ENCODE measurements at places on chromosomes 6 and 20.

- no peak for DNase-seq
These were observed 4.2 kb upstream of the PHIP start for GRCh38 chr6:79082304-79082703.

GRCh38 chr6:125886021-125886420 is 70.5 kb upstream of the HINT3 start:
- DNase-seq = no peak

- no peak for DNase-seq
These were observed 15.5 kb downstream of the TMEM63B start for GRCh38 chr6:44142835-44143234.

DNA sequence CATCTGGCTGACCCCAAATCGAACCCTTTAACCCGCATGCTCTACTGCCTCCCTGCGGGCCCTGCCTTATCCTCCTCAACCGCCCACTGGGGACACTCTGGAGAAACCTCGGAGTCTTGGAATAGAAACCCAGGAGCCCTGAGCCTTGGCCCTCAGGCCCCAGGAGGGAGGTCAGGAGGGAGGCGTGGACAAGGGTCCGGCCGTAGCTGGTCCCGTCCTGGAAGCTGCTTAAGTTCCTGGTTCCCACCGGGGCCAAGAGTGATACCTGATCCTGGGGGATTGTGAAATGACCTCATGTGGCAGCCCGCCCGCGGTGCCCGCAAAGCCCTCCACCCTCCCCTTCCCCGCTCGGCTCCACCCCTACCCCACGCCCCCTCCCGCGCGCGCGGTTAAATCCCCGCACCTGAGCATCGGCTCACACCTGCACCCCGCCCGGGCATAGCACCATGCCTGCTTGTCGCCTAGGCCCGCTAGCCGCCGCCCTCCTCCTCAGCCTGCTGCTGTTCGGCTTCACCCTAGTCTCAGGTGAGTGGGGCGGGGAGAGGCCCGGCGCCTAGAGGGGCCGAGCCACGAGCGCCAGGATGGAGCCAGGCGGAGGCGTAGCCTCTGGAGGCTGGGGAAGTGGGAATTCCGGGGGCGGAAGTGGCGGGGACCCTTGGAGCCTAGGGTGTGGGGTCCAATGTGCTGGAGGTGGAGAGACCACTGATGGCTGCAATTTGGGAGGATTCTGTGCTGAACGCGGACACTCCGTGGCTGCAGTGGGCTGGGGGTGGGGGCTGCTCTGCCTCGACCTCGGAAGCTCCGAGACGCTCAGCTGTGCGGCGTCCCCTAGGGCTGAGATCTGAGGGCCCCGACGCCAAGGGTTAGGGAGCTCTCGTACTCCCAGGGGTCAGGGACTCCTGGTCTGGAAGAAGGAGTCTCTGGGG is at the start of gene WFDC2:
WFDC2 (plus strand) TSS at position 418 of the 926 bp plus-strand sequence; CDS start at position 447, 29 bp downstream.
- DNase-seq = no peak

DNA sequence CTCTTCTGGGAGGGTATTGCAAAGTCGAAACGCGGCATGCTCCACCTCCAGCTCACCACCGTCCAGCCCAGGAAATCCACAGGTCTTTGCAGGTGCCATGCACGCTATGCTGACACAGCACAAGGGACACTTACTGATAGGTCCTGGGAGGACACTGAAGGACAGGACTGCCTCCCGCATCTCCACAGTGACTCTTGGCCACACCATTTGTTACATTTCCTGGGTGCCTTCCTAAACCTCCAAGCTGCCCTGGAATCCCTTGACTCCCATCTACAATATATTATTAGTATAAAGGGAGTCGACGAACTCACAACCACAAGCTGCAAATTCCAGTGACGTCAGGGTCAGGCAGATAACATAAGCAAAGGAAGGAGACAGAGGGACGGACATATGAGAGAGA is 106.9 kb downstream of the JPH2 start:
- no peak for DNase-seq

DNA sequence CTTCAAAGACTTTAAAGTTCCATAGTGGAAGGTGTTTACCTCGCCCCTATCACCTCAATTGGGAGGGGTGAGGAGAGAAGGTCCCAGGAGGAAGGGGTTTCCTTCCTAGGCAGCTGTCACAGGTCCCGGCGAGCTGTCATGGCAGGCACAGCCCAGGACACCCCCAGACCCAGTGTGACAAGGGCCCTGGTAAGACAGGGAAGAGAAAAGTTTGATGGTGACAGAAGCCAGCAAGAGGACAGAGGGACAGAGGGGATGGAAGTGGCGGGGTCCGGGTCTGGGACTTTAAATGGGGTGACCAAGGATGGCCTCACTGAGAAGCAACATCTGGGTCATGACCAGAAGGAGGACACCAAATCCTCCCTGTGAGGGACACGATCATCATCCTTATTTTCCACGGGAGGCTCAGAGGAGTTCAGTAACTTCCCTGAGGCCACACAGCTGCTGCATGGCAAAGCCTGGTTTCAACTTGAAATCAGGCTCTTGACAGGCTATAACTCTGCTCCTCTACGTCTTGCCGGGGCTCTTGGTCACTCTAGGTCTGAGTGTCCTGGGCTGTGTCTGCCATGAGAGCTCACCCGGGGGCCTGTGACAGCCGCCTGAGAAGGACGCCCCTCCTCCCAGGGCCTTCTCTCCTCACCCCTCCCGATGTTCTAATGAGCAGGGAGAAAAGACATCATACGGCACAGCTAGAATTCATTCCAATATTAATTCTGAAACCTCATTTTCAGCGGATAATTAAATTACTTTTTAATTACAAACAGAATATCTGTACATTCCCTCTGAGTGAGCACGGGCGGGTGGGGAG is 222.2 kb downstream of the PREX1 start:
- DNase-seq = no peak

DNA sequence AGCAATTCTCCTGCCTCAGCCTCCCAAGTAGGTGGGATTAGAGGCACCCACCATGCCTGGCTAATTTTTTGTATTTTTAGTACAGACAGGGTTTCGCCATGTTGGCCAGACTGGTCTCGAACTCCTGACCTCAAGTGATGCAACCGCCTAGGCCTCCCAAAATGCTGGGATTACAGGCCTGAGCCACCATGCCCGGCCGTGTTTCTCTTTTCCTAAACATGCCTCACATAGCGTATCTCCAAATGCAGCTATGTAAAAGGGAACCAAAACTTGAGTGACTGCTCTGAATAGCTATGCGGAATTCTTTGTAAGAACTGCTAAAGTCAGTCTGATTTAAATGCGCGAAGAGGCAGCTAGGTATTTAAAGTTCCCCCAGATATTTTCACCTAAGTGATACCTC is 20.5 kb downstream of the BPIFA2 start:
- no peak for DNase-seq

- DNase-seq = no peak
These were observed 26.5 kb downstream of the CYB5R4 start for GRCh38 chr6:83885984-83886383.

DNA sequence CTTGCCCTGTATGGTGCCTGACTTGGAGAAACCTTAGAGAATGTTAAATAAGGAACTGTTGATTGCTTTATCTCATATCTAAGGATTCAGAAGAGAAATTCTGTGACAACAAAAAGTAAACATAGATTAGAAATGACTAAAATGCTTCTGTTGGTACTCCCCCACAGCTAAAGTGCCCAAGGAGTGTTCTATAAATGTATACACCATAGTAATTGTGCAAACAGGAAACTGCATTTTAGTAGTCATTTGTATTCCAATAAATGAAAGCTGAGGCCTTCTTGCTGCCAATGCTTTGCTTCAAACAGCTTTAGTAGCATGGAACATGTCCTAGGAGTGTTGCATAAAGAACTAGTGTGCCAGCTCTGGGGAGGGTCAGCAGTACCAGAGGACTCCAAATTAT is 343.7 kb upstream of the IRAK1BP1 start:
- no peak for DNase-seq

GRCh38 chr6:111228094-111228493 is 140.8 kb downstream of the SLC16A10 start:
- no peak for DNase-seq

DNA sequence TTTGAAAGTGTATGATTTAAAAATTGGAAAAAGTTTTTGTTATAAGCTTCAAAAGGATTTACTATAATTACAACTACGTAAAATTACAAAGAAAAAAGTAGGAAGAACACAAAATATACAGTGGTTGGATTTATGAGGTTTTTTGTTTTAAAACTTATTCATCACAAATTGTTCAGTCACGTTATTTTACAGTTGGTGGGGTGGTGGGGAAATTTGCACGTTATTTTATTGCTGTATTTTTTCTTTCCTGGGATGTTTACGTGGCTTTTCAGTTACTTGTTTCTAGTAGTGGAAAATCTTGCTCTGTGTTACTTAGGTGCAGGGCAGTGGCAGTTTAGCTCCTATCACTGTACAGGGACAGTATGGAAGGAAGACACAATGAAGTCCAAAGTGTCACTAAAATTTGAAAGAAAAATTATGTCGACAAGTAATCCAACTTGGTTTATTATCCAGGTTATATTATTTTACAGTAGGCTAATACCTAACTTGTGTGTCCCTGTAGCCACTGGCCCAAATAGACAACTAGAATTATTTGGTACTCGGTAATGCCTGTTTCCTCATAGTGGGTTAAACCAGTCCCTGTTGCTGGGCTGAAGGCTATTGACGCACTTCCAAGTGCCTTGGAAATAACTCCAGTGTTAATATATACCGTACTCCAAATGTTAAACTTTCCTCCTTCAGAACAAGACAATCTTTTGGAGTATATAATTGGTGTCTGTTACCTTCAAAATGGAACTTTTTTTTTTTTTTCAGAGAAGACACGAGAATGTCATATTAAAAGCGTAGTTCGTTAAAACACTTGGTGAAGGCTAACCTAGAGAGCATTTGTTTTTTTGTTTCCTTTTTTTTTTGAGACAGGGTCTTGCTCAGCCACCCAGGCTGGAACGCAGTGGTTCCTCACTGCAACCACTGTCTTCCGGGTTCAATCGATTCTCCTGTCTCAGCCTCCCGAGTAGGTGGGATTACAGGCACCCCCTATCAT is 4.6 kb downstream of the JARID2 start:
- DNase-seq = no peak

- DNase-seq = no peak
These were observed 42.5 kb upstream of the ARMC2 start for GRCh38 chr6:108805611-108806167.
